ENCODE measurements at places on chromosomes 3 and 15. TPM values are rescaled to one million over a fixed set of nuclear protein-coding genes. Genes with fewer than 3 reads are reported as not detected.

The PP2D1 gene
- total RNA-seq, result not detected

The IL20RB gene
- total RNA-seq, result 0.31 TPM

GRCh38 chr3:50428007-50428633 is 68.8 kb upstream of the TMEM115 start:
- H3K4me1 ChIP-seq, result no peaks in the 10 kb centered on the region
- no peaks in the 10 kb centered on the region for H3K36me3 ChIP-seq
- DNase-seq, result no peak
- H3K4me3 ChIP-seq, result no peak overlapping the region
- no peak overlapping the region for H3K27ac ChIP-seq
- no peaks in the 10 kb centered on the region for H3K27me3 ChIP-seq

DNA sequence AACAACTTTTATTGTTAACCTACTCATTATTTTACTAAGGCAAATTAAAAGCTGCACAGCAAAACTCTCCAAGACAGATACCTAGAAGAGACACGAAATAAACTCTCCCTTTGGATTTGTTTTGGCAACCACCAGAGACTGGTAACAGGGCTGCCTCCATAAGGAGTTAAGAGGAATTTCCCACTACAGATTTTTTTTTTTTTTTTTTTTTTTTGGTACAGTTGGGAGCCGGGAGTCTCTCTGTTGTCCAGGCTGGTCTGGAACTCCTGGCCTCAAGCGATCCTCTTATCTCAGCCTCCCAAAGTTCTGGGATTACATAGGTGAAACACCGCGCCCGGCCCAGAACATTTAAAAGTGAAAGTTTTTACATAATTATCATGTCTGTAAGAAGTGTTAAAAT is 73.6 kb upstream of the VGLL4 start:
- peaks cover 32% of the 10 kb centered on the region for H3K4me1 ChIP-seq
- H3K27me3 ChIP-seq, result no peaks in the 10 kb centered on the region
- DNase-seq, result no peak
- H3K36me3 ChIP-seq, result no peaks in the 10 kb centered on the region
- peak overlapping the region; percentile 83 for H3K27ac ChIP-seq
- no peak overlapping the region for H3K4me3 ChIP-seq

GRCh38 chr3:78665776-78666469 is 1101.9 kb downstream of the ROBO1 start:
- no peak overlapping the region for H3K4me3 ChIP-seq
- no peak overlapping the region for H3K27ac ChIP-seq
- H3K27me3 ChIP-seq, result no peaks in the 10 kb centered on the region
- no peak for DNase-seq

- H3K4me1 ChIP-seq, result no peaks in the 10 kb centered on the region
- H3K4me3 ChIP-seq, result no peak overlapping the region
- no peak overlapping the region for H3K27ac ChIP-seq
These were observed 24.2 kb downstream of the CYP11A1 start for GRCh38 chr15:74343127-74343796.

GRCh38 chr3:143081844-143082778 is 37.5 kb upstream of the CHST2 start:
- no peak overlapping the region for H3K27ac ChIP-seq
- no peaks in the 10 kb centered on the region for H3K36me3 ChIP-seq
- no peaks in the 10 kb centered on the region for H3K4me1 ChIP-seq
- DNase-seq, result no peak

DNA sequence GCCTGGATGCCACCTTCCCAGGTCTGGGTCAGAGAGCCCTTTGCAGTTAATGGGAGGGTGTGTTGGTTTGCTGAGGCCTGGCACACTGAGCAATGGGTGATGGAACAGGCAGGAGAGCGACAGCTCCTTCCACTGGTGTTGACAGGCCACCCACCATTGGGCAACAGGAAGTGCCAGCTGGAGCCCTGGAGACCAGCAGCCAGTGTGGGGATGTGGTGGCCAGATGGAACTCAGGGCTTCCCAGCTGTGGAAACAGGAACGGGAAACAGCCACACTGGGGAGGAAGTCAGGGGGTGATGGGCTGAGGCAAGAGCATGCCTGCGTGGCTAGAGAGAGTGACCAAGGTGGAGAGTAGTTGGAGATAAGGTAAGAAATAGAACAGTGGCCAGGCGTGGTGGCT is 9.3 kb downstream of the PSTPIP1 start:
- no peak overlapping the region for H3K27ac ChIP-seq
- no peak for DNase-seq
- H3K4me3 ChIP-seq, result no peak overlapping the region
- no peaks in the 10 kb centered on the region for H3K27me3 ChIP-seq

DNA sequence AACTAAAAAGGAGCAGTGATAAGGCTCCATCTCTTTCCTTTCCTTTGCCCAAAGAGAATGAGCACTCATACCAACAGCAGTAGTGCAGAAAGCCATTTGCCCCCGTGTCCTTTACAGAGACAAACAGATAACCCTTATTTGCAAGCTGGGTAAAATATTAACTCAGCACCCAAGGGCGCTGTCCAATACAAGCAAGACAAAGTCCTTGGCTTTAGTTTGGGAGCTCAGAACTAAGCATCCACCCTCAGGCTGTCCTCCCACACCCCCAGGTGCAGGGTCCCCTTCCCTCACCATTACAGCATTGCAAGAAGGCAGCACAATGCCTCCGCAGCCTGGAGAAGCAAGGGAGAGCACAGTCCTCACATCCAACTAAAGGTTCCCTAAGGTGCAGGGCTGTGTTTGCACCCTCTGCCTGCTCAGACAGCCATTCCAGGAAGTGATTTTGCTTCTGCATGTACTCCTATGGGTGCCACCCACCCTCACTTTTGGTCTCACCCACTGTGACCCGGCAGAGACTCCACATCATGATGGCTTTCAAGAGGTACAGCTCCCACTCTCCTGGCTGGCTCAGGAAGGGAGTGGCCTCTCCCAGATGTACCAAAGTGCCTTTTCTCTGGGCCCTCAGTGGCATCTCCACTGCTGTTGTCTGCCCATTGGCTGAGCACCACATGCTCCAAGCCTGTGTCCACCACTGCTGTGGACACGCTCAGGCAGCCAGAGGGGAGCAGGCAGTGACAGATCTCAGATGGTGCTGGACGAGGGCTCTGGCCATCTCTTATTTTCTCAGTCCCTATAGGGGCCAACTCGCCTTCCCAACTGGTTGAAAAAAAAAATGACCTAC is 34.1 kb upstream of the HES1 start:
- H3K27ac ChIP-seq, result peak overlapping the region; percentile 69
- peak; percentile 78 for DNase-seq
- H3K27me3 ChIP-seq, result no peaks in the 10 kb centered on the region
- H3K36me3 ChIP-seq, result no peaks in the 10 kb centered on the region
- peak overlapping the region; percentile 38 for H3K4me3 ChIP-seq

DNA sequence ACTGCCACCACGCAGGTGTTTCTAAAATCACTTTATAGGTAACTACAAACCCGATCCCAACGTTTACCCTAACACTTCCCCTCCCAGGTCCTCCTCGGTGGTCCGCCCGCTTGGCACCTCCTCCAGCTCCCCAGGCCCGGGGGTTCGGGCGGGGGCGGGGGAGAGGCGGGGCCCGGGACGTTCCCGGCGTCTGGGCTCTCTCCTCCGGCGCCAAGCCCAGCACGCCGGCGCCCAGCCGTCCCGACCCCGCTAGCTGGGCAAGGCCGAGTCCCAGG is 562 bp downstream of the CGGBP1 start:
- no peak for DNase-seq
- peaks cover 21% of the 10 kb centered on the region for H3K36me3 ChIP-seq
- peak overlapping the region; percentile 79 for H3K4me3 ChIP-seq
- H3K27me3 ChIP-seq, result no peaks in the 10 kb centered on the region

- H3K4me1 ChIP-seq, result no peaks in the 10 kb centered on the region
- H3K27ac ChIP-seq, result no peak overlapping the region
- no peaks in the 10 kb centered on the region for H3K27me3 ChIP-seq
- H3K4me3 ChIP-seq, result no peak overlapping the region
These were observed 18.7 kb downstream of the CAPN3 start for GRCh38 chr15:42378011-42378410.
